ENCODE measurements at places on chromosomes 7 and 10. TPM values are rescaled to one million over a fixed set of nuclear protein-coding genes. Genes with fewer than 3 reads are reported as not detected.

The LLCFC1 gene
- total RNA-seq = not detected

The TLL2 gene
- total RNA-seq = 0.08 TPM

The SH2B2 gene
- total RNA-seq = 0.70 TPM

The HELLS gene
- total RNA-seq = 10.1 TPM

The NODAL gene
- total RNA-seq = not detected

The ANKRD2 gene
- total RNA-seq = 0.15 TPM

The IFIT3 gene
- 5.3 TPM for total RNA-seq

The SGMS1 gene
- 28.8 TPM for total RNA-seq

The ANKRD30A gene
- not detected for total RNA-seq

The SLC13A4 gene
- 0.08 TPM for total RNA-seq

The MALRD1 gene
- 0.15 TPM for total RNA-seq

The HOXA3 gene
- not detected for total RNA-seq

The CALN1 gene
- not detected for total RNA-seq

The WDR86 gene
- 1.1 TPM for total RNA-seq

The C7orf25 gene
- total RNA-seq = 5.5 TPM

The SPDYE2B gene
- total RNA-seq = 0.12 TPM

The OPALIN gene
- not detected for total RNA-seq
